ENCODE measurements at places on chromosomes 3 and 15. TPM values are rescaled to one million over a fixed set of nuclear protein-coding genes. Genes with fewer than 3 reads are reported as not detected.

Gene MBD4
- polyA plus RNA-seq = 13.8 TPM

GRCh38 chr3:168647582-168647981 is 551.9 kb upstream of the GOLIM4 start:
- no peak for DNase-seq

DNA sequence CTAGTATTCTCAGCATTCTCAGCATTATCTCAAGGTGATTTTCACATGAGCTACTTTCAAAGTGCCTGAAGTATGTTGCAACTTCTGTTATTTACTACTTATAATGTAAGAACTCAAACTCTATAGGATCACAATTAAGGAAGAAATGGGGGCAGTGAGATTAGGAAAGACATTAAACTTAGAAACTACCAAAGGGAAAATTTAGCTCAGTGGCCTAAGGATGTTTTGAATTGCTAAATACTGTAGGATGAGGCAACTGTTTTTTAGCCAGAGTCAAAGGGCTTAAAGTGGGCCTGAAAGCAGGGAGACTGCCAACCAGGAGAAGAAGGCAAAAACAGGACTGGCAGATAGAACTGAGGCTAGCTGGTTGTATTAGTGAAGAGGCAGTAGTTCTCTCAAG is 55.5 kb upstream of the MBNL1 start:
- no peak for DNase-seq

GRCh38 chr3:123026565-123027291 is 835 bp downstream of the SEMA5B start:
- DNase-seq = peak; percentile 31

GRCh38 chr15:38793206-38793810 is 228.7 kb upstream of the RASGRP1 start:
- peak; percentile 28 for DNase-seq

Gene MRPL46
- 40.6 TPM for polyA plus RNA-seq

DNA sequence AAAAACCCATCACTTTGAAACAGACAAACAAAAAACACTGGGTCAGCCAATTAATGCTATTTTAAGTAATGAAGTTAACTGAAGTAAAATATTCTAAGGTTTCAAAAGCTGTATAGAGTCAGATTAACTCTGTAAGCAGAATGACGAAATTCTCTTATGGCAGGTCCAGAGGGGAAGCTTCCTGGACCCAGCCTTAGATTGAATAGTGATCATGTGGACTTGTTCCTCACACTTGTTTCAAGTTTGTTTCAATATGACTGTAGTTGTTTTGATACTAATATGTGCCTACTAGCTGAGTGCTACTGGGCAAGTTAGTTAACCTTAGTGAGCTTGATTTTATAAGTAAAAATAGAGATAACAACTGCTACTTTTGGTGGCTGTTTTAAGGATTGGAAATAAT is 32.6 kb downstream of the PLS1 start:
- DNase-seq = no peak

GRCh38 chr3:191261304-191261638 is 62.2 kb downstream of the OSTN start:
- DNase-seq = no peak

Gene KLF15
- 13.6 TPM for polyA plus RNA-seq

GRCh38 chr3:52842424-52842823 is 7.6 kb upstream of the MUSTN1 start:
- no peak for DNase-seq

DNA sequence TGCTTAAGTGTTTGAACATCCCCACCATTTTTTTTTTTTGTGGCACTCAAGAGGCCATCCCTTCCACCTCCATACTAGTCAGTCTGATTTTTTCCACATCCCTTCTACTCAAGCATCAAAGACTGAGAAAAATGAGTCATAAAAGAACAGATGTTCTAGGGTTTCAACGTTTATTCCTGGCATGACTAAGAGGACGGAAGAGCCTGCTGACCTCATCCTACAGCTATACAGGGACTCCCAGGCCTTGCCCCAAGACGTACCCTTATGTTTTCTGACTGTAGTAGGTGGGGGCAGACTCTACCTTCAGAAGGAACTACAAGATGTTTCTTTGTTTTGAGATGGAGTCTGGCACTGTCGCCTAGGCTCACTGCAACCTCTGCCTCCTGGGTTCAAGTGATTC is 3.3 kb upstream of the ITPKA start:
- DNase-seq = no peak

Gene VILL
- 202 TPM for polyA plus RNA-seq

DNA sequence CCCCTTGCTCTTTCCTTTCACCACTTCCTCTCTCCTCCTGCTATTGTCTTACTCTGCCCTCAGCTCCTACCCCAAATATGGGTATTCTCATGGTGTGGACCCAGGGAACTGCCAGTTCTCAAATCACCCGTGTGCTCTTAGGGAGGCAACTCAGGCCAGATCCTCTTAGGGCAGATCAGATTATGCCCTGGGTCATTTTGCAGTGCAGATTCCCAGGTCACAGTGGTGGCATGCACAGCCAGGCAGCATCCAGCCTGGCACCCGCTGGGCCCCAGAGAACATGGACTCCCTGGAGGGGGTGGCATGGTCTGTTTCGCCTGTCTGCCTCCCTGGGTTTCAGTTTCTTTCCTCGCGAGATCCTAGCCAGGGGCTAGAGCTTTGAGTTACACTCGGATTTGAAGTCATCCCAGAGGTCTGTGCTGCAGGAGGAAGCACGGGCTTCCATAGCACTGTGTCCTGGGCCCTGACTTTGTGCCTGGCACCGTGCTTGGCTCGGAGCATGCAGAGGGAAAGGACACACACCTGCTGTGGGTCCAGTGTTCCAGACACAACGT is 96.1 kb downstream of the TOP2B start:
- no peak for DNase-seq

DNA sequence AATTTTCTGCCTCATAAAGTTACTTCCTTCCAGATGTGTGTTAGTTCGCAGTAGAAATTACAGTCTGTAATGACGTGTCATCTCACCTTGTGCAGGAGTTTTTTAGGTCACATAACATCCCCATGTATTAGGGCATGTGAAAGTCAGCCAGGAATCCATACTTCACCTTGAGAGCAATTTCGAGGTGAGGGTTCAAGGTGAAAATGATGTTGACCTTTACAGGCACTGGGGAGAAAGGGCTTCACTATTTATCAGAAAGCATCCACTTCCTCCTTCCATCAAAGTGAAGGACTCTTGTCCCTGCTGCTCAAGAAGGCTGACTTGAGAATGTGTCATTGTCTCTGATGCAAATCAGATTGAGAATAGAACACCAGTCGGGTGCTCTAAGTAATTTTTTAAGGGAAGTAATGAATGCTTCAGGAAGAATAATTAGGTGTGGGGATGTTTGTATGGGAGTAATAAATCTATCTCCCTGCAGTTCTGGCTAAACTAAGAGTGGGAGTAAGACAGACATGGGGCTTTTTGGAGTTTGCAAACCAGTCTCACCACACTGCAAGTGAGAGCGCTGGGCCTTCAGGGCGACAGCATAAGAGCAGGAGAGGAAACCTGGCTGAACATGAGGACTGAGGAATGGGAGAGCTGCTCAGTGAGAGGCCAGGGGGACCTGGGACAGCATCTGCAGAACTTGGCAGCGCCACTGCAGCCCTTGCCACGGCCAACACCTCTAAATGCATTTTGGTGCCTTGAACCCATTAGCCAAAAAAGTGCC is 85.9 kb upstream of the IL12A start:
- DNase-seq = no peak

Gene RARRES1
- polyA plus RNA-seq = 0.76 TPM

Gene TM4SF4
- polyA plus RNA-seq = 7.2 TPM

GRCh38 chr15:51450001-51450400 is 108.5 kb downstream of the GLDN start:
- DNase-seq = no peak

- no peak for DNase-seq
Measured at GRCh38 chr15:74505837-74506514, 35.0 kb upstream of the ARID3B start.

- no peak for DNase-seq
Measured at GRCh38 chr3:190568036-190568435, 54.2 kb downstream of the IL1RAP start.

Gene NR1I2
- not detected for polyA plus RNA-seq

Gene TNFAIP8L3
- polyA plus RNA-seq = 9.0 TPM

Gene PLA2G4E
- not detected for polyA plus RNA-seq

DNA sequence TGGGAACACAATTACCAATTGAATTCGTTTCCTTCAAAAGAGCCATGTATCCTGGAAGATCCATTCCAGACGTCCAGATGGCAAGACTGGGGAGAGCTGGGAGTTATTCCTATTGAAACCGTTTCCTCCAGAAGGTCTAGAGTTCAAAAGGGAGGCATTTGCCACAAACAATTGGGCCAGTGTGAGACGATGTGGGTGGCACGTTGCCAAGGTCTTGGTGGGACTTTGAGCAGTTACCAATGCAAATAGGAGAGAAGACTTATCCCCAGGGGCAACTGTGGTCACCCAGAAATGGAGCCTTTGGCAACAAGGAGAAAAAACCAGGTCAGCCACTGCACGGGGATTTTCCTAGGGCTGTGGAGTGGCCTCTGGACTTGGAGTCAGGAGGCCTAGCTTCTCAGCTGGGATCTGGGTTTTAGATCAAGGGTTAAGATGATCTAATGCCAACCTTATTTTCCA is 29.6 kb upstream of the TLE3 start:
- DNase-seq = peak; percentile 47

- no peak for DNase-seq
Measured at GRCh38 chr3:176514297-176514696, 683.0 kb downstream of the TBL1XR1 start.

GRCh38 chr3:129794311-129795185 is 99.0 kb downstream of the TMCC1 start:
- DNase-seq = peak; percentile 58

DNA sequence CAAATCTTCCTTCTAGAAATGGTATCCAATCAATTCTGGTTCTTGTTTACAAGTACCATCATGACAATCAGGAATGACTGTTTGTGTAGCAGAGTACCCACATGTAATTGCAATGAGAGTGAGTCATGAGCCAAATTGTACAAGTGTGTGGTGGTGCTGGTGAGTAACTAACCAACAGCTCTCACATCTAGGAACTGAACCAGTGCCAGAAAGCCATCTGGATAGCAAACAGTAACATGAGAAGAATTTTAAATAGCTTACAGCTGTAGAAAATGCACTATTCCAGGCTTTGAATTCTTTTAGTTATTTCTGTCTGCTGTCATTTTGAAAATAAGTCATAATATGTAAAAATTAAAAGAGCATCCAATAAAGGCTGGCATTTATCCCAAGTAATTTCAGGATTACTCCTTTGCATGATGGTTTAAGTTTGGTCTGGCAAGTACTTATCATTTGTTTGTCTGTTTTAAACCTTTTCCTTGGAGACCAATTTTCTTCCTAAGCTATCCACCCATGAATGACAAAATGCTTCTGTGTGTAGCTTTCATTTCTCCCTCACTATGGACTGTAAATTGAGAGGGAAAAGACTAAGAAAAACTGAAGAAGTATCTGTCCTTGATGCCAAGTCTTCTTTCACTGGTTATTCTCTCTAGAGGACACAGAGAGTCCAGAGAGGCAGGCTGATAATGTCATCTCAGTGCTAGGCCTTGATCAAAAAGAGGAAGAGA is 60.0 kb downstream of the PIK3CB start:
- peak; percentile 60 for DNase-seq

- no peak for DNase-seq
Measured at GRCh38 chr3:42855547-42856380, 19.9 kb downstream of the CYP8B1 start.

DNA sequence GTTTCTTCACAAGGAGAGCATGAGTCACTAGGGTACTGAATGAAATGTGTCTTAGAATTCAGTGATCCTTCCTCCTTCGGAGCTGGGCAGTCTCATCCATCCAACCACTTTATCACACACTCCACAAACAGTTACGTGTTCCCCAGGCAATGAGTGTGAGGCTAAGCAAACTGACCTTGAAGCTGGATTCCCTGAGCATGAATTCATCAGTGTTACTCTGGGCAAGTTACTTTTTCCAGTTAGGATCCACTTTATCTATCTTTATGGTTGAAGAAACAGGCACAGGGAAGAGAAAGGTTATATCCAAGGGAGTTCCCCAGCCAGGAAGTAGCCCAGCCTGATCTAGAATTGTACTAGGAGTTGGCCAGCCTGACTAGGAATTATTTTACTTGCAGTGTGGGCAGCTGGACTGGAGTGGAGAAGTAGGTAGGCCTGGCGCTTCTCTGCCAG is 17.1 kb upstream of the GCNT3 start:
- peak; percentile 68 for DNase-seq

DNA sequence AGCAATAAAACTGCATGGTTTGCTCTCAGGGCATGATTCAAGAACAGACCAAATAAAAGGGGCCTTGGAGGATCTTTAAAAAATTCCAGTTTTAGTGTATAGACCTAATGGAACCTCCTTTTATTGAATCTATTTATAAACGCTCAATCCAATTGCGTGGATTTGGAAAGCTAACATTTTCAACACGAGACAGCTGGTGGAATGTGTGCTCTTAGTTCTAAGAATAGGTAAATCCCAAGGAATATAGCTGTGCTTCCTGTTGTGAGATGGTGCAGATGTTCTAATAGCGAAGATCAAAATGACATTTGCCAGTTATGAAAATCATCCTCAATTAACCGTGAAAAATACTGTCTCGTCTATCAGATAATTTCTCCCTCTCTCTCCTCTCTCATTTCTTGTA is 192.5 kb downstream of the ATP10A start:
- DNase-seq = no peak

Gene CACNA2D2
- polyA plus RNA-seq = 1.9 TPM

Measured in stomach (tissue), 19 donors.